Muscle of leg (tissue), 16 donors: ENCODE measurements at places on chromosomes 5 and 9.

GRCh38 chr9:124455820-124456219, 5.6 kb downstream of the ADGRD2 start:
- no peak for DNase-seq

DNA sequence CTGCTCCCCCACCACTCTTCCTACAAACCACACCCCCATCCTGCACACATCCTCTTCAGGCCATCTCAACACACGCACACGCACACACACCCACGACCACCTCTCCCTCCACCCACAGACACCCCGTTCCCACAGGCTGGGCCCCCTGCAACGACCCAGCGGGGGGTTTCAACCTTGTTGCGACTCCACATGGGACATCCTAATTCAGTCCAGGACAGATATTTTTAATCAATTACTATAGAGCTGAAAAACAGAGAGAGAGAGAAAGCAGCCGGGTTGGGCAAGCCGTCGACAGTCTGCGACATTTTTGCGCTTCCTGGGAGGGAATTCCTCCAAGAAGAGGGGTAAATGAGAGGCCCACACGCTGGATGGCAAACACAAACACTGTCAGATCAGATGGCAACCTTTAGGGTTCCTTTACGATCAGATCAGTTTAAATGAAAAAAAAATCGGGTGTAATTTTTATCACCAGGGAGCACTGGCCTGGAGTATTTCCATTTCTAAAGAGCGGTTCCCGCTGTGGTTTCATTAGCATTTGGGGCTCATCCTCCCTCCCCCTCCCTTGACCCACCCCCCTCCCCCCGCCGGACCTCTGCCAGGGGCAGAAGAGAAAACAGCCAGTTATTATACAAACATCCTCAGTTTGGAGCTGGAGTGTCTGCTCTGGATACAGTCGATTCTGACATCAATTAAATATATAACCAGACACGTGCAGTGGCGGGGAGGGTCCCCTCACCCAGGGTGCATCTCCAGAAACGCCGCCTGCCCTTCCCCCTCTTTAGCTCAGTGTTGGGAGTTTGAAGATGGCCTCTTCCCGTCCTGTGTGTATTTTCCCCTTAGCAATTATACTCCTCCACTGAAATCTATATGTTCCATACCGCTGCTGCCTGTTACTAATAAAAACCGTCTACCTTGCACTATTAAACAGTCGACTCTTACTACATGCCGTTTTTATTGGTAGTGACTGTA, 2.3 kb upstream of the IRX2 start:
- DNase-seq, result no peak

DNA sequence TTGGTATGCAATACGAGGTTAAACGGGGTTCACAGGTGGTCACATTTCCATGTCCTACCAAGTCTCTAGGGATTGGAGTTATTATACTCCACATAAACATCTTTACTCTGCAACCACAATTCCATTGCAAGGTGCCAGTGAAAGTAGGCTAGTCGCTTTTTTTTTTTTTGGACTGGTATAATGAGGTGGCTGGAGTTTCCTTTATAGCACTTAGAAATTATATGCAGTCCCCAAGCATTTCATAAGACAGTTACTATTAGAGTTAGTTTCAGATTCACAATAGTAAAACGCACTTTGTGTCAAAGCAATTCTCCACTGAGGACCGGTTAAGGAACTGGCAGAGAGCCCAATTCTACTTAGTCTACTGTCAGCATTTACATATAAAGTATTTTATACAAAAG, 1.4 kb downstream of the MEF2C start:
- peak; percentile 74 for DNase-seq

- no peak for DNase-seq
Measured at GRCh38 chr5:79111960-79112702, 522 bp downstream of the BHMT start.

DNA sequence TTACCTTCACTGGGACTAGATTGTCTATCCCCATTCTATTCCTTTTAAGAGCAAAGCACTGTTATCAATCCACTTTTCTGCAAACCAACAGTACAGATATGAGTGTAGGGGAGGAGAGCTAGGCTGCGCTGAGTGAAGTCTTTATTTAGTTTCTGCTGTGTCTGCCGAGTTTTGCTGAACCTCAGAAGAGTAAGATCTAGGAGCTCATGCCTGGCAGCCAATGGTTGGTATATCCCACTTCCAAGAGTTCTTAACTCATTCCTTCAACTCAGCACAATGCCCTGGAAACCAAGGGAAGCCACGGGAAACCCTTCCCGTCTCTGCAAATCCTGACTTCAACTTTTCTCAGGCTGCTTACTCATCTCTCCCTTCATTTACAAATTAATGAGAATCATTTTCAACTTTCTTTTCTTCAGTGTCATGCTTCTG, 58.0 kb upstream of the JAK2 start:
- DNase-seq, result peak; percentile 8

DNA sequence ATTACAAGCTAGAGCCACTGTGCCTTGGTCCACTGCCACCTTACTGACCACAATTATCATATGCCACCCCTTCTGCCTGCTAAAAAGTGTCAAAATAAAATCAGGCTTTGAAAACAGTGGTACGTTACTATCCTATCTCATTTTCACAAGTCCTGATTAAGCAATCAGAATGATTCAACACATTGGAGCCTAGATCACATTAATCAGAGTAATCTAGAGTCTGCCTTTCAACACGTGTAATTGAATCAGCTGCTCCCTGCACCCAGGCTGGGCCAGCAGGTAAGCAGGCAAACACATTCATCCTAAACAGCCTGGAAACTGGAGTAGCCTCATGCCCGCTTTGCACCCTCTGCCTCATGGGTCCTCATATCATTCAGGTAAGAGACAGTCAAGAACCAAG, 186.2 kb downstream of the DCP2 start:
- no peak for DNase-seq

GRCh38 chr5:59496524-59497134, 396.9 kb downstream of the PDE4D start:
- no peak for DNase-seq

- peak; percentile 42 for DNase-seq
Measured at GRCh38 chr5:180090769-180091546, 19.4 kb upstream of the RNF130 start.

DNA sequence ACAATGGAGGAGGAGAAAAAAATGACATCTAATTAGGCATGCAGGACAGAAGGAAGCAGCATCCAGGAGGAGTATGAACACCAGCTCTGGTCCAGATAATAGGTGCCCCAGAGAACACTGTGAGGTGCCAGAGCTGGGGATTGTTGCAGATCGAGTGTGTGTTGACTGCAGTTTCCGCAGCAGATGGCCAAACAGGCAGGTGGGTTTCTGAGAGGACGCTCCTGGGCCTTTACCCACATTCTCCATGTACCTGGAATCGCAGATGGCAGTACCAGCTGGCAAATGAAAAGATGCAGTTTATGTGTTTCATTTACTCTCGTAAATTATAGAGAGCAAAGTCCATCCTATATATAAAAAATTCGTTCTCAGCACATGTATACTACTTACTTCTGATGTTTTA, 182.2 kb upstream of the ISL1 start:
- no peak for DNase-seq

- DNase-seq, result no peak
Measured at GRCh38 chr5:96008487-96008886, 46.8 kb upstream of the ELL2 start.

DNA sequence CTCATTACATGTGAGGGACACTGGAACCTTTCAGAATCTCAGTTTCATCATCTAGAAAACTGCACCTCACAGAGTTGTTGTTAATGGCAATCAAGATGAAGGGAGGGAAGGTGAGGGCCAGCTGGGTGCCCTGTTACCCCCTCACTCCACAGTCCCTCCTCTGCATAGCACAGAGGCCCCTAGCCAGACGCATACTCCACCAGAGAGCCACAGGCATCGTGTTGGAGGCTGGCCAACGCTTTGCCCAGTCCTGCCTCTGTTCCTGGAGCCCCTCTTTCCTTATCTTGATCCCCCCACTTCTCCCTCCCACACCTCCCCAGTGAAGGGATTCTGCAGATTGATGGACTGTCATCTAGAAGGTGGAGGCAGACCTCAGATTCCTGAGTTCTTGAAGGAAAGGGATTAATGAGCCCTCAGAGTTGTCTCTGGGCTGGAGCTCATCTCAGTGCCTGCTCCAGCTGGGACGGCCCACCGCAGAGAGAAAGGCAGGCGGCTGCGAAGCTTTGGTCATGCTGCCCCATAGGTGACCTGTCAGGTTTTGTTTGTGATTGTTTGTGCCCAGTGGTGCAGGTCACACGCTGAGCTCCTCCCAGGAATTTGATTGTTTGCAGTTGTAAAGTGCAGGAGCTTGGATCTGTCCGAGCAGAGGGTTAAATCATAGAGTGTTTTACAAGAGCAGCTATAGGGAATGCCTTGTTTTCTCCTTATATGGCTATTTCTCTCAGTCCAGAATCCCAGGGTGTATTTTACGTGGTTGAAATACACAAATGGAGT, 487.3 kb downstream of the CCDC171 start:
- peak; percentile 61 for DNase-seq

GRCh38 chr9:76395381-76395780, 1.2 kb upstream of the RFK start:
- DNase-seq, result no peak

DNA sequence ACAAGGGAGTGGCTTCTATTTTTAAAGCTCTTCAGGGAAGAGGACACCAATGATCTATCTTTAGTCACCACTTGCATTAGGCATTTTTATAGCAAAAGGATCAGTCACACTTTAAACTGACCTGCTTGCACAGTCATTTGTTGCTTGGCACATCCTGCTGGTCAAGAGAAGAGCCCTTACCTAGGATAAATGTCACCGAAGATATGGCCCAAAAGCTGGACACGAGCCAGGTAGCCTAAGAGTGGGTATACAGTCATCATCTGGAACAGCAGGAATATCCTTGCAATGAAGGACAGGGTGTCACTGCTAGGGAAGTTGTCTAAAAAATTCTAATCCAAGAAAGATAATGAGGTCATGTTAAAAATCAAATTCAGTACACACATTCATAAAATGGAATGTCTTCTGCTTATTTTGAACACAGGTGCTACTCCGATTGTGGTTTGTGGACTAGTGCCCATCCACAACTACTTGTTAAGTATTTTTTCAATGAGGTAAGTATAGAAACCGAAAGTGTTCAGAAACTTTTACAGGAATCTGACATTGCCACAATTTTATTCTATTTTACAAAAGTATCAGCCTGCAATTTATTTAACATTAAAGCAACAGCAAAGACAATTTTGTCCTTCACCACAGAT, 78.4 kb downstream of the SLC38A9 start:
- DNase-seq, result peak; percentile 73

DNA sequence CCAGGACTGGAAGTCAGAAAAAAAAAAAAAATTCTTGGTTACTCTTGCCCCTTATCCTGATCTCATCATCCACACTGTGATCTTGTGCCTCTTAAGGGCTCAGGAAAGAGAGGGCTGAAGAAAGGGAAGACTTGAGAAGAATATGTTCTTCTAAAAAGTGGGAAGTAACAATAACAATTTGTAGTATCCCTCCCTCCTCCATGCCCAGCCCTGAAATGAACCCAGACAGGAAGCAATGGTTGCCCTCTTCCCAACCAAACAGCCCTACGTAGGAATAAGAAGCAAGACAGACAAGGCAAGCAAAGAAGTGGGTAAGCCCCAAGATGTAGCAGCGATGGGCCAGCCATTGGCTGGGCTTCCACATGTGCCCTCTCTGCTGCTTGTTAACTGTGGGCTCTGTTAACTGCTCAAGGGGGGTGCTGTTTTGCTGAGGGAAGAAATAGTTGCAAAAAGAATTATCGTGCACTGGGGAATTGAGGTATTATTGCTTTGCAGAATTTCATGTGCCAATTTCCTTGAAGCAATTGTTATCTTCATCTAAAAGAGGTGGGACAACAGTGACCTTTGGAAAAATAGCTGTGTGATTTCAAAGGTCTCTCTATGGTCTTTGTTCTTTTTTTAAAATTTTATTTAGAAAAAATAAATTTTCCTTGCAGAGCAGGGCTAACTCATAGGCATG, 146.6 kb upstream of the PCA3 start:
- DNase-seq, result no peak

DNA sequence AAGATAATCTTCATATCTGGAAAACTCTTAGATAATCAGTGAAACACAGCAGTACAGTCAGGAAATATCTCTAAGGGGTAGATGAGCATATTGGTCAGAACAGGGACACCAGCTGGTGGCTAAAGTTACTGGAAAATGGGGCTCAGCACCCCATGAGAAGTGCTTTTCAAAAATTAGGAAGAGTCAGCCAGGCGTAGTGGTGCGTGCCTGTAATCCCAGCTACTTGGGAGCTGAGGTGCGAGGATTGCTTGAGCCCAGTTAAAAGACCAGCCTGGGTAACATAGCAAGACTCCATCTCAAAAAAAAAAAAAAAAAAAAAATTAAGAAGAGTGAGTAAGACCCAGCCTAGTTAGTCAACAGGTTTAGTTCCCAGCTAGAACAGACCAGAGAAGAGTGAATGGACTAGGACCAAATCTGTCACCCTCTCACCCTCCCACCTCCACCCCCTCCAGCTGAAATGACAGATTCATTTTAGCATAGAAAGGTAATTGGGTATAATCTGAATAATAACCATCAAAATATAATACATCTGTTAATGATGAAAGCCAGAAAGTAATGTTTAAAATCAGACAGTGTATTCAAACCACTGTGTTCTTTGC, 120.9 kb downstream of the CDC42SE2 start:
- DNase-seq, result no peak

GRCh38 chr5:6712142-6712576, 1.1 kb upstream of the TENT4A start:
- peak; percentile 61 for DNase-seq

DNA sequence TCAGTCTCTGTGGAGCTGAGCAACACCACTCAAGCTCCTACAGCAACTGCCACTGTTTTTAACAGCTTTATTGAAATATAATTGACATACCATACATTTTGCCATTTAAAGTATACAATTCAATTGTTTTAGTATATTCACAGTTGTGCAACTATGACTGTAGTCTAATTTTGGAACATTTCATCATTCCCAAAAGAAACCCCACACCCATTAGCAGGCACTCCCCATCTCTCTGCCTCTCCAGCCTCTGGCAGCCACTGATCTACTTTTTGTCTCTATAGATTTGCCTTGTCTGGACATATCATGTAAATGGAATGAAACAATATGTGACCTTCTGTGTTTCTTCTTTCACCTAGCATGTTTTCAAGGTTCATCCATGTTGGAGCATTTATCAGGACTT, 43.5 kb downstream of the RUSC2 start:
- peak; percentile 65 for DNase-seq

- peak; percentile 34 for DNase-seq
Measured at GRCh38 chr9:33415501-33416038, 13.2 kb upstream of the AQP7 start.

GRCh38 chr9:133917375-133917774, 74.7 kb downstream of the VAV2 start:
- DNase-seq, result no peak

- peak; percentile 32 for DNase-seq
Measured at GRCh38 chr5:39928709-39929108, 503.9 kb upstream of the DAB2 start.
